Fibroblast of skin of scalp (primary cell): ENCODE measurements at places on chromosomes 4 and X.

DNA sequence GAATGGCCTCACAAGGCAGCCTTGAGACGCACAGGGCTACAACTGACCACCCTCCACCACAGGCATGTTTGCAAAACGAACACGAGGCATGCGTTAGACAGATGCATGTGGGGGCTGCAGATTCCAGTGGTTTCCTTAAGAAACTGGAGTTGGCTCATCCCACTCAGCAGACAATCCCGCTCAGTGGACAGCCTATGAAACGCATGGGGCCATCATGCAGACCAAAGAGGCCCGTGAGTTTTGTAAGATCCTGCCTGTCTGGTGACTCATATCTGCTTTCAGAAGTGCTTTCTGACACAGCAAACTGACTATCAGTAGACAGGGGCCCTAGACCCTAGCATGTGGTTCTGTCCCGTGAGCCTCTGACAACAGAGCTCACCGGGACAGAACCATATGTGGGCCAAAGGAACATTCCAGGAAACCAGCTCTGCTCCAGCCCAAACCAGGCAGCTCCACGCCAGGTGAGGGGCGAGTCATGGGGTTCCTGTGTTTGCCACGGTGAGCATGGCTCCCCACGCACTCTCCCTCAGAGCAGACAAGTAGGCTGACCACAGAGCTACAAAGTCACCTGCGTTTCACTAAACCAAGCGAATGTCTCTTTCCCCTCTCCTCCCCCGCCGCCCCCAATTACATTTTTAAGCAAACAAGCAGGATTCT is 74.4 kb downstream of the MTMR1 start:
- DNase-seq, result peak; percentile 85

GRCh38 chr4:109969919-109970318 is 57.2 kb downstream of the EGF start:
- DNase-seq, result no peak

DNA sequence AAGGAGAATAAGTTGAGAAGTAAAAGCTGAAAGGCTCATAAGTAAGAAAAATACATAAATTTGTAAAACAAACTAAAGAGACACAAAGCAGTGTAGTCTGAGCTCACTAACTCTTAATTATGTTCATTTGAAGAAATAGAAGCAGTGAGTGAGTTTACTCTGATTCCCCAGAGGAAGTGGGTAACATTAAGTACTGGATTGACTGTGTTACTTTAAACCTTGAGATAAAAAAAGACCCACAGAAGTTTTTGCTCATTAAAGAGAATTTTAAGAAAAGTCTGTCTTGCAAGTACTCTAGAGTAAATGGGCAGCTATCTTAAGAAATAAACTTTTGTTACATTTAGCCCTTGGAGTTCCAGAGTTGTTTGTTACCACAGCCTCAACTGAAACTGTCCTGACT is 2466.9 kb downstream of the PCDH7 start:
- DNase-seq, result no peak

GRCh38 chr4:88075336-88075735 is 67.9 kb downstream of the PKD2 start:
- DNase-seq, result peak; percentile 17

DNA sequence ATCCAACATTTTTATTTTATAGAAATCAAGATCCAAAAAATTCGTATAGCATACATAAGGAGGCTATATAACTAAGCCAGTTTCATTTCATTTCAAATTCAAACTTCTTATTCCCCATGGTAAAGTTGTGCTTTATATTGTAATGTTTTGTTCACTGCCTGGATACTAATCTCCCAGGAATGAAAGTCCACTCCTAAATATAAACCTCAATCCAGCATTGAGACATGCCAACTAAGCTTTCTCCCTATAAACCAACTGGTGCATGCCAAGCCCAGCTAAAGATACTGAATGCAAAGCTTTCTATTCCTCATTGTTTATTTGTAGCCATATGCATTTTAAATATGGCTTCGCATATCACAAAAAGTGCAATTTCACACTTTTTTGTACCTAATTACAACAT is 63.8 kb upstream of the INPP4B start:
- DNase-seq, result peak; percentile 8

GRCh38 chr4:53313510-53313909 is 52.4 kb downstream of the SCFD2 start:
- DNase-seq, result peak; percentile 78
